CD4-positive, alpha-beta T cell treated with Interleukin-4 for 1 hour (primary cell): ENCODE measurements at places on chromosomes 7 and 10.

GRCh38 chr7:137593115-137593711 lies 249.7 kb upstream of the PTN start:
- no peak for DNase-seq

DNA sequence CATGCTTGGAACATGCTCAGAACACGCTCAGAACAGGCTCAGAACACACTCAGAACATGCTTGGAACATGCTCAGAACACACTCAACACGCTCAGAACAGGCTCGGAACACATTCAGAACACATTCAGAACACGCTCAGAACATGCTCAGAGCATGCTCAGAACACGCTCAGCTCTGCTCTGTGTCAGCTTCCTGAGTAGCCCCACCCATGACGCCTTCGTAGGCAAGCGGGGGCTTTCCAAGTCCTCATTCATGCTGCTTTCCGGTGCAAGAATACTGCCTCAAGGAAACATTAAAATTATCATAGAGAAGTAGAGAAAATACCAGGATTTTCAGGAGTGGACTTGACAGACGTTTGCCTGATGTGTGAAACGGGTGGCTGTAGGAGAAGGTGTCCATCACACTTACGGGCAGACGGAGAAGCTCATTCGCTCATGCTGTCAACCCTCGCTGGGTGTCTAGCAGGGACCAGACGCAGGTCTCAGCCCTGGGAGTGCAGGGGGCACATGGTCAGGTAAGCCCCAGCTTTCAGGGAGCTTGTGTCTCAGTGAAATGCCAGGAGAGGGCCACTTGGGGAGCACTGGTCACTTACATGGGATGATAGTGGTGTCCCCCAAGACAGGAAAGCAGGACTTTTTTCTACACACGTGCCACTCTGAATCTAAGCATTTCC lies 24.7 kb downstream of the EN2 start:
- no peak for DNase-seq

GRCh38 chr7:108000875-108001763 lies 1.8 kb downstream of the LAMB1 start:
- DNase-seq: no peak

DNA sequence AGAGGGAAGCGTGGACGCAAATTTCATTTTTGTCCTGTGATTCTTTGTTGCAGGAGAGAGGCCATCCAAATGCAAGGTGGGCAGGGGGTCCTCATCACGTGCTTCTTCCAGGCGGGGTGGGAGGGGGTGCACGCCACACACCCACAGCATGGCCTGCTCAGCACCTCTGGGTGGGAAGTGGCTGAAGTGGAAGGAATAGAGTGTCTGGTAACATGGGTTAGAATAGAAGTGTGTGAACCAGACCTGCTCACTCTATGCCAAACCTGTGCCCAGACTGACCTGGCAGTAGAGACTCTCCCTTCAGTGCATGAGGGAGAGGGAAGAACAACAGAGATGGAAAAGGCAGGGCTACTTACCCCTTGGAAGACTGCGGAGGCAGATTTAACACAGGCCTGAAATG lies 21.7 kb downstream of the ZNF503 start:
- DNase-seq: no peak

DNA sequence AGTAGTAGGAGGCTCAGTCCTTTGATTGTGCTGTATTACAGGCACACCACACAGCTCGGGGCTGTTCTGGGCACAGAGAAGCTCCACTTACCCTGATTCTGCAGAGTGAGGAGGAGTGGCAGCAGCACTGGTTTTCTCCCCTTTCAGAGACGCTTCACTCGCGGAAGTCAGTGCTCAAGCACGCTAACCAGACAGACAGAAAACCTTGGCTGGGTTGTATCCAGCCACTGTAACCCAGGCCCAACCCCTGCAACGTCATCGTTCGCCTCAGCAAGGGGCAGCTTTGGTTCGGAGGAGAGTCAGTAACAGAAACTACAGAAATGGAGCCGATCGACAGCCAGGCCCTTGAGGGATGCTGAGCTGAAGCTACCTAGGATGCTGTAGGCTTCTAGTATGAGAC lies 171.0 kb downstream of the SLC16A9 start:
- DNase-seq: no peak

GRCh38 chr10:111856631-111857030 lies 326.9 kb downstream of the GPAM start:
- no peak for DNase-seq

GRCh38 chr7:924541-925231 lies 29.8 kb downstream of the ADAP1 start:
- peak; percentile 53 for DNase-seq

- no peak for DNase-seq
Measured at GRCh38 chr7:49780953-49781352, 7.5 kb downstream of the VWC2 start.

- DNase-seq: no peak
Measured at GRCh38 chr7:114830952-114831351, 90.9 kb upstream of the MDFIC start.

DNA sequence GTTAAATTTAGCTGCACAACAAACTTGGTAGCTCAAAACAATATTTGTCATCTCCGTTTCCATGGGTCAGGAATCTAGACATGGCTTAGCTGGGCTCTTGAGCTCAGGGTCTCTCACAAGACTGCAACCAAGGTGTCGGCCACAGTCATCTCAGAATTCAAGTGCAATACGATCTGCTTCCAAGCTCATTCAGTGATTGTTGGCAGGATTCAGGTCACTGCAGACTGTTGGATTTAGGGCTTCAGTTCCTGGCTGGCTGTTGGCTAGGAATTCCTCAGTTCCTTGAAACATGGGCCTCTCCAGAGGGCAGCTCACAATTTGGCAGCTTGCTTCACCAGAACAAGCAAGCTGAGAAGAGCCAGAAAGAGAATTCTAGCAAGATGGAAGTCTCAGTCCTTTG lies 17.5 kb upstream of the CHST3 start:
- DNase-seq: no peak

DNA sequence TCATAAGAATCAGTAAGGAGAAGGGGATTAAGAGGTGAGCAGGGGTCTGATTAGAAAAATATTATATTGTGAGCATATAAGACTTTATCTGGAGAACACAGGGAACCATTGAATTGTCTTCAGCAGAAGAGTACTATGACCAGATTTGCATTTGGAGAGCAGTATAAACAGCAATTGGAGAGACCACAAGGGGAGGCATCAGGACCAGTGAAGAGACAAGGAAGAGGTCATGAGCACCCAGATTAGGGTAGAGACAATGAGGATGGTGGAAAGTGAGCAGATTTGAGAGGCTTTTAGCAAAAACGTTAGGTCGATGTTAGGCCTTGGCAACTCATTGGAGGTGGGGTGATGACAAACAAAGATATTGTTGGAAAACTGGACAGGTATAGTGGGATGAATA lies 13.0 kb upstream of the SMIM30 start:
- no peak for DNase-seq

DNA sequence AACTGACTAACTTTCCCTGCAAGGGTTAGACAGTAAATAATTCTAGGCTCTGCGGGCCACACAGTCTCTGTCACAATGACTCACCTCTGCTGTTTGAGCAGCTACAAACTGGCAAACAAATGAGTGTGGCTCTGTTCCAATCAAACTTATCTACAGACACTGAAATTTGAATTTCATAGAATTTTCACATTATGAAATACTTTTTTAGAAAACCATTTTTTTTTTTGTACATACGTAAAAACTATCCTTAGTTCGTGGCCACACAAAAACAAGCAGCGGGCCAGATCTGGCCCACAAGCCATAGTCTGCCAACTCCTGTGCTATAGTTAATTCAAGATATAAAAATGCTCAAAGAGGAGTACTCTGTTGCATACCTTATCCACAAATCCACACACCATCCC lies 32.6 kb downstream of the PIP4K2A start:
- DNase-seq: peak; percentile 60

DNA sequence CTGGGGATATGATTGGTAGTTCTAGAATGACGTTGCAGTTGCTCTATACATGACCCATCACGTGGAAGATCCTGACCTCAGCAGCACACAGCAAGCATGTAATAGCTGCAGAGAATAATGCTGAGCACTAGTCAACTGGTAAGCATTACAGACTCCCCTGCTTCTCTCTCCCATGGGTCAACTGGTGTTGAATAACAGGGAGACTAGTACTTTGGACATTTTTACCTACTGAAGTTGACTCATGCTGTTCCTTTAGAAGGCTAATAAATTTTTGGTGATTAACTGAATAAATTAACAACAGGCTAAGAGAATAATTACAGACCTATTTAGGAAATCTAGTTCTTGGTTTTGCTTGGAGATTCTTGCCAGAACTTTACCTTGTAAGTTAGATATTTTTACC lies 234.1 kb downstream of the AUTS2 start:
- no peak for DNase-seq

- DNase-seq: no peak
Measured at GRCh38 chr7:539731-540411, 20.2 kb upstream of the PDGFA start.
